Esophagus squamous epithelium (tissue), 5 donors: ENCODE measurements at places on chromosomes 6 and 20.

- no peak for DNase-seq
Measured at GRCh38 chr6:129592516-129593232, 117.3 kb downstream of the ARHGAP18 start.

DNA sequence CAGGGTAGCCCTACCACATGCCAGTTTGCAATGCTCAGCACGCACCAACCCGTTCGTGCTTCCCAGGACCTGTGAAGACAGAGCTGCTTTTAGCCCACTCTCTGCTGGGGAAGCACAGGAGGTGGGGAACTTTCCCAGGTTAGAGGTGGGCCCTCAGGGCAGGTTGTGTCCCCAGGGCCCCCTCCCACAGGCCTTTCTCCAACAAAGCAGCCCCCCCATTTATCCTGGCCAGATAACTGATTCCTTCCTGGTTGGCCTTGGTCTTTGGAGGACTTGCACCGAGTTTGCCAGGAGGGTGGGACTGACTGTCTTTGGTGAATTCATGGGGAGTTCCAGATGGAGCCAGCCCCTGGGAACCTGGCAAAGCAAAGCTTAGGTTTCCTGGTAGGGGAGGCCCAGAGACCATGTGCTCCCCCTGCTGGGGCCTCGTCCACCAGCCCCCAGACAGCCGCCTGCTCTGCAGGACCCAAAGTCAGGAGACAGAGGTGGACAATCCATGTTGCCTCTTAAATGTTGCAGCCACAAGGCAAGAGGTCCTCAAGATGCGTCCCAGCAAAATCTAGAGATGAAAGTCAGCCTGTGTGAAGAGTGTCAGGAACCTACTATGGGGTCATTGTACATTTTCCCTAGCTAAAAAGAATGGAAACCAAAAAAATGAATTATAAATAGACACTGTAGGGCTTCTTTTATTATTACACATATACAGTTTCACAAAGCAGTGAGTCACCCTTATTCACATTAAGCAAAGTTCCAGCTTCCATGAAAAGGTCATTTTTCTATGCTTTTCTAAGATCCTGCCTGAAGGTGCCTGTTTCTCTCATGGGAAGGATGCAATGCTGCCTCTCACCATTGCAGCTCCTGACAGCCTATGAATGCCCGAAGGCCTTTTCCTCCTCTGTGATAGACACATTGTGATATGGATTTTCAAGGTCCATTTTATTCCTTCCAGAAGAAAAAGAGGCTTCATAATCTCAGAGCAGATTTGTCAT is 497.8 kb downstream of the PREX1 start:
- DNase-seq = no peak

DNA sequence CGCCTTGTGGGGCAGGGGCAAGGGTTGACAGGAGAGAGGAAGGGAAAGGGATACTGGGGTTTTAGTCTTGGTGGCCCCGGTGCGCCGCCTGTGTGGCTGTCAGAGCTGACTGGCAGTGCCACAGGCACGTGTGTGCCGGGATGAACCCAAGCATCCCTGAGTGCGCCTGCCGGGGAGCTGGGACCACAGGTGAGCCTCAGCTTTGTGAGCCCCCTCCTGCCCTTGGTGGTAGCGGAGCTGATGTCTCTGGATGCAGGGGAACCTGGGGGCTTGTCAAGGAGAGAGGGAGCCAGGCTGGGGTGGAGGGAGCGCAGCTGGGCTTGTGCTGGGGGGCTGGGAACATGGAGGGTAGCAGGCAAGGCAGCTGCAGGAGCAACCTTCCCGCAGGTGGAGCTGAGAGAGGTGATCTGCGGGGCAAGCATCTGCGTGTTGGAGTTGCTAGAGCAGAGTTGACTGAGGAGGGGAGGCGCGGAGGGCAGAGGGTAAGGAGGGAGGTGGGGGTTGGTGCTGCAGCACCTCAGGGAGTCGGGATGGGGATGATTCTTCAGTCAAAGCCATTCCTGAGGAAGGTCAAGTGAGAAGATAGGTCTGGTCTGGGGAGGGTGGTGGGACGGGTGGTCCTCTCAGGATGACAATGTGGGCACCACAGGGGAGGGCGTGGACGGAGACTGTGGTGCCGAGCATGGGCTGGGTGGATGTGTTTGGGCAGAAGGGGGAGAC is 28.1 kb downstream of the PYGB start:
- DNase-seq = no peak

GRCh38 chr6:93418408-93419303 is 703 bp downstream of the EPHA7 start:
- DNase-seq = no peak

DNA sequence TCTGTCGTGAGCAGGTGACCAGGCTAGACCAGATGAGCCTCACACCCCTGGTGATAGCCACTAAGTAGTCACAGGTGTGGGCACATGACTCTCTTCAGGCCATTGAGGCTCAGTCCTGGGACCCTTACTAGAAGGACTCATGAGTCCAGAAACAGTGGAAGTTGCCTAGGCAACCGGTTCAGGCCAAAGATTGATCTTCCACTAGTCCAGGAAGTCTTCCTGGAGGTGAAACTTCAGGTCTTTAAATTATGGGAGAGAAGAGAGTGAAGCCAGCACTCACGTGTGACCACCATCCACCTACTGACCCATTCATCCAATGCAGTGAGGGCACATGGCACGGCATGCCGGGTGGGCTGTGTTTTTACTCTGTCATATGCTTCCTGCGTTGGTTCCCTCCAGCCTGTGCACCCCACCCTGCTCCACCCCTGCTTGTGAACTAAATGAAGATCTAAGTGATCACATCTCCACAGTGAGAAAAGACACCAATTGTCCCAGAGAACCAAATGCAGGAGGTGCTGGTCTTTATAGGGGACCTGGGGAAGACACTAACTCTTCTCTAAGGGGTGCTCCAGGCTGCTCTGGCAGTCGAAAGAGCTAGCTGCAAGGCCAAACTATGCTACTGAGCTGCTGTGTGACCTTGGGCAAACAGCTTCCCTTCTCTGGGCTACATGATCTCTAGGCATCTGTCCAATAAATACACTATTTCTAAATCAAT is 12.5 kb upstream of the STX16 start:
- no peak for DNase-seq
